ENCODE measurements at places on chromosomes 1 and 21.
A peak's percentile ranks its signal among the peaks of the same experiment; 100 is the strongest.

DNA sequence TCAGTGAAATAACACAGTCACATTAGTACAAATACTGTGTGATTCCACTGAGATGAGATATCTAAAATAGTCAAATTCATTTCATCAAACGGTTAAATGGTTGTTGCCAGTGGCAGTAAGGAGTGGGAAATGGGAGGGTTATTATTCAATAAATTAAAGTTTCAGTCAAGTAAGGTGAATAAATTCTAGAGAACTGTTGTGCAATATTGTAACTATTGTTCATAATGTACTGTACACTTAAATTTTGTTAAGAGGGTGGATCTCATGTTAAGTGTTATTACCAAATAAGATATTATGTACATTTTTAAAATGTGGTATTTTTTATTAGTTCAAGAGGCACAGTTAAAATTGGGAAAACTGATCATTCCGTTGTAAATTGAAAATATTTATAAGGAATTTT is 463.3 kb upstream of the BRINP3 start:
- no peak for DNase-seq

DNA sequence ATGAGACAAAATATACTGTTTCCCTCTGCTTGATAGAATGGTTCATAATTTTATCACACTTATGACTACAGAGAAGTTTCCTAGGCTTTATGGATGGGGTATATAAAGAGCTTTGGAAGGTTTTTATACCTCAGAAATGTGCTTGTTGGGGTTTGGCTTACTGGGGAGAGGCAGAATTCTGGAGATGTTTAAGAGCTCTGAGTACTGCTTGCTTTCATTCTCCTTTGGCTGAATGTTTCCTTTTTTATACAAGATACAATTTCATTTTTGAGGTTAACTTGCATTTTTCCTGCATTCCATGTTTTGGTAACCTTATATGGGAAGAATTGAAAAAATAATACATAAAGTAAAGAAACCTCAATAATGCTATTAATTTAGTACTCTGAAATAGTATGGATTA is 157.7 kb upstream of the COL11A1 start:
- no peak for DNase-seq

GRCh38 chr1:168340781-168341482 is 60.3 kb downstream of the TBX19 start:
- DNase-seq = no peak

- no peak for DNase-seq
Measured at GRCh38 chr1:238652346-238652968, 733.9 kb upstream of the CHRM3 start.

GRCh38 chr1:162919034-162919433 is 58.1 kb upstream of the CCDC190 start:
- DNase-seq = no peak

- peak; percentile 54 for DNase-seq
Measured at GRCh38 chr1:164726235-164726634, 167.3 kb downstream of the PBX1 start.

- DNase-seq = peak; percentile 69
Measured at GRCh38 chr1:89311757-89312156, 39.1 kb upstream of the GBP5 start.

GRCh38 chr21:40902299-40902698 is 55.3 kb upstream of the DSCAM start:
- no peak for DNase-seq

- no peak for DNase-seq
Measured at GRCh38 chr1:108089477-108089876, 110.7 kb downstream of the SLC25A24 start.

DNA sequence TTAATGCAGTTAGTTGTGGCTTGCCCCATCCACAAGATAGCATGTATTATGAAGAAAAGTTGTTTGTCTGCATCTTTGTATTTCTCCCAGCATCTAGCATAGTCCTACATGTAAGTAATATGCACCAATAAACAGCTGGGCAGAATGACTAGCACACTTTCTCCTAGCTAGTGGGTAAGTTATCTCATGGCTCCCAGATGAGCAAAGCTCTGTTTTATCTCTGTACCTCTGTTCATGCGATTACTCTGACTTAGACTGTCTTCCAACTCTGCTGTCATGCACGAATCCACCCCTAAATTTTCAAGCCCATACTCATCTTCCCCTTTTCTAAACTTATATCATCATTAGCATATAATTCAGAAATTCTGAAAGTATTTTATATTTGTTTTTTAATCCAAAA is 37.5 kb upstream of the KCTD3 start:
- no peak for DNase-seq

GRCh38 chr1:119133987-119134386 is 6.5 kb downstream of the WARS2 start:
- DNase-seq = peak; percentile 78

DNA sequence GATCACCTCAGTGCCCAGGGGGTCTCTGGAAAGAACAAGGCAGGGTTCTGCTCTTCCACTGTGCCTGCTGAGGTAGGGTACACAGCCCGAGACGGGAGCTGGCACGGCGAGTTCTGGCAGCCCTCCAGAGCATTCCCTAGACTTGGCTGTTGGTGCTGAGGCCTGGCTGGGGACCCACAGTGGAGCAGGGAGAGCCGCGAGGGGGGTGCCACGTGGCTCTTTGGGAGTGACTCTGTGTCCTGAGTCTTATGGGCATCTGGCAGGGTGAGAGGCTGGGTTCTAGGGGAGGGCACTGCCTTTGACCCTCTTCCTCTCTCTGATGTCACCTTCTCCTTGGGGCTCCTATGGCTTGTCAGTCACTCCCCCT is 336.4 kb downstream of the CAMTA1 start:
- DNase-seq = no peak

DNA sequence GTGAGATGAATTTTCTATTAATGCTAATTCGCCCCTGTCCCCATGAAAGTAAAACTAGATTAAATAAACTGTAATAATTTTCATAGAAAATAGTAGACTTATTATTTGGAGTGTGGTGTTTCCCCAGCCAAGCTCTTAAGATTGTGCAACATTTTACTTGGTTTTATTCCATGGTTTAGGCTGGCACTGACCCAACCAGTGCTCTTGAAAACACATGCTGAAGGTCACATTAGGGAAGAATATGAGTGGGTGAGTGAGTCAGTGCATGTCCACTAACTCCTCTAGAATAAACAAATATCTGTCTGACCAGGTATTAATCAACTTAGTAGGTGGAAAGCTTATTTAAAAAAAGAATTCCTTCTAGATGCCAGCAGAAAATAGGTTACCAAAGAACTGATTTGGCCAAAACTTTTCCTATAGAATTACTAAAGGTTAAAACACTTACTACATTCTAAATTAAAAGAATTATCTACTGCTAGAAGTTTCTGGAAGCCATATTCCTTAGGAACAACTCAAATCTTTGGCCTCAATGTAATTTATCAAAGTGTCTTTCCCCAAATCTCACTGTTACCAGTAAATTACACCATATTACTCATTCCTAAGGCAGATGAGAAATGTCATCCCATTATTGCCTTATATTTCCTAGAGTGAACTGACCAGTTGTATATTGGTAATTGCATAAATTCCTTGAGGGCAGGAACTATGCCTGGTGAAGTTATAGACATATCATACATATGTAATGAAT is 89.7 kb upstream of the RGS1 start:
- DNase-seq = peak; percentile 89

GRCh38 chr1:17799642-17800041 is 44.5 kb downstream of the ACTL8 start:
- DNase-seq = no peak

DNA sequence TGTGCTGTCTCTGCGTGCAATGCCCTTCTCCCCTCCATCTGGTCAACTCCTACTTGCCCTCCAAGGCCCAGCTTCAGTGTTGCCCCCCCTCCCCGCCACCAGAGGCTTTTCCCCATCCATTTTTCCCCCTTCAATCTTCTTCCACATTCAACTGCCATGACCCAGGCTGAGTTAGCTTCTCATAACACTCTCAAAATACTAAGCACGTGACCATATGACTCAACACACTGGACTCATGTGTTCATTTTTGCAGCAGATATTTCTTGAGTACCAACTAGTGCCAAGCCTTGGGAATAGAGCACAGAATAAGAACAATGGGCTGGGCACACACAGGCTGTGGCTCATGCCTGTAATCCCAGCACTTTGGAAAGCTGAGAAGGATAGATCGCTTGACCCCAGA is 132.1 kb downstream of the IGSF21 start:
- no peak for DNase-seq

DNA sequence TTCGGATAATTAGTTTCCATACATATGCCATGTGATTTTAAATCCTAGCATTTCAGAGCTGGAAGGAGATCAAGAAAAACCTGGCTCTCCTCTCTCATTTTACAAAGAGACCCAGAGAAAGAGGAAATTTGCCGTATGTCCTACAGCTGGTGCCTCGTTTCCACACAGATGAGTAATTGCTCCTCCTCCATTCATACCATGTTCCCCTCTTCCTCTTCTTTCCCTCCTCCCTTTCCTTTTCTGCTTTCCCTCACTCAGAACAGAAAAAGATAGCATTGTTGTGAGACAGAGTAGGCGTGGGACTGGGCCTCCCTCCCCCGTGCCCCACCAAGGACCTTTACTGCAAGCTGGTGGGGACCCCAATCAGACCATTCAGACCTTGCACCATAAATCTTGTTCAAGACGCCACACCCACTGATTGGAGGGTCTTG is 13.7 kb upstream of the SLC44A3 start:
- DNase-seq = no peak

- DNase-seq = peak; percentile 91
Measured at GRCh38 chr1:226697151-226697928, 41.7 kb downstream of the ITPKB start.

DNA sequence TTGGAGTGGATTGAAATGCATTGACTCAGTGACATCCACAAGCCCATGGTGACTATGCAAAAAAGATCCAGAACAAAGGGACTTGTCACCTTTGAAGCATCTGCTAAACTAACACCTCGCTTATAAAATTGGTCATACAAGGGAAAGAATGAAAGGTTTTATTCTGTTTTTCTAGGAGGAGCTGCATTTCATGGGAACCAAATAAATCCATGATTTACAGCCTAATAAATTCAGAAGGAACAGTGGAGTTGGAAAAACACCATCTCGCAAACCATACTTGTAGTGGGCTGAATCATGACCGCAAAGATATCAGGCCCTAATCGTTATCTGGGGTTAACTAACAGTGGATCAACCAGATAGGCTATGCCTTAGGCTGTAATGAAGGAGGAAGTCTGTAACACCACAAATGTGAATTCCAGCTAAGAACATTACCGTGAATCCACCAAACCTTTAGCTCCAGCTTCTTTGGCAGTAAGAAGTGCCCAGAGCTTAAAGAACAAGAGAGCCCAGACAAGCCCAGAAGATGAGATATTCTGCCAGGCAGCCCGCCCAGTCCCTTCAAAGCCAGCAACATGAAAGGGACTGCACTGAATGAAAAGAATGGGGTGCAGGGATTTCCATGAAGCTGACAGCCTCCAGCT is 27.4 kb downstream of the RSPH1 start:
- DNase-seq = peak; percentile 45

GRCh38 chr21:38454702-38455101 is 43.6 kb downstream of the ERG start:
- no peak for DNase-seq

DNA sequence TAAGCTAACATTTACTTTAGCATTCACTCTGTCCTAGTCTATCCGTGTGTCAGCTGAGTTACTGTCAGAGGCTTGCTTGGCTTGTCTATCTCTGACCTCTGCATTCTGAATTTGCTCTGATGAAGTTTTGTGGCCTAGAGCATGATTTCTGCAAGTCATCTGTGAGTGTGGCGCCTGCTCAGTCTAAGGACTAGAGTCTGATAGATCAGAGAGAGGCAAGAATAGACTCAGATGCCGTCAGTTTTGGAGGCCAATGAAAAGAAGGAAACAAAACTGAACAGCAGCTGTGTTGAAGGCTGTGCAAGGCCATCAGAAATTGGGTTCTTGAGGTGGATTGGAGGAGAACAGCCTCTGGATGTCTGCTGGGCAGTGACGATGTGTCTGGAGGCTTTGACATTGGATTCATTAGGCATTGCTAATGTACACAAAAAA is 573.1 kb downstream of the USP25 start:
- no peak for DNase-seq

- no peak for DNase-seq
Measured at GRCh38 chr1:214928574-214928973, 154.0 kb upstream of the KCNK2 start.

DNA sequence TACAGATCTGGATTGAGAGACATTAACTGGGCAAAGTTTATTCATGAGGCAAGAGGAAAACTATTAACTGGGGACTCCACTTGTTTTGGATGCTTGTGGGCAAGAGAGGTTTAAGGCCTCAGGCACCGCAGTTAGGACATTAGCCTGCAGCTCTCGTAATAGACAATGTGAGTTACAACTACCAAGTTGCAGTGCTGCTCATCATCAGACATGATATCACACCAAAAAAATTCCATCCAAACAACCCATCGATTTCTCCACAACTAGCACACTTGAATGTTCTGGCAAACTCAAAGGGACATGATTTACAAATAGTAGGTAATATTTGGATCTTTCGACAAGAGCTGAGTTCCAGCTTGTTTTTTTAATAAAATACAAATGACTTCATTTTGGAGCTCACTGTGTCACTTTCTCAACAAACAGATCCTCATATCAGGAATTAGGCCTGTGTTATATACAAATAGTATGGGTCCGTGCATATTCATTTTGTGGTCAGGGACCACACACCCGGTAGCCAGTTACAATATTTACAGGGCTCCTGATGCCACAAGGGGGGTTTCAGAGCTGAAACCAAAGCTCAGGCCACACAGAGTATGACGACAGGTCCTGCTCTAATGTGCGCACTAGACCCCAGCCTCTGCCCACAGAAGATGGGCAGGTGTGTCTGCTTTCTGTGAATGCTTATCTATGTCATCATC is 128.0 kb downstream of the TGFBR3 start:
- no peak for DNase-seq

DNA sequence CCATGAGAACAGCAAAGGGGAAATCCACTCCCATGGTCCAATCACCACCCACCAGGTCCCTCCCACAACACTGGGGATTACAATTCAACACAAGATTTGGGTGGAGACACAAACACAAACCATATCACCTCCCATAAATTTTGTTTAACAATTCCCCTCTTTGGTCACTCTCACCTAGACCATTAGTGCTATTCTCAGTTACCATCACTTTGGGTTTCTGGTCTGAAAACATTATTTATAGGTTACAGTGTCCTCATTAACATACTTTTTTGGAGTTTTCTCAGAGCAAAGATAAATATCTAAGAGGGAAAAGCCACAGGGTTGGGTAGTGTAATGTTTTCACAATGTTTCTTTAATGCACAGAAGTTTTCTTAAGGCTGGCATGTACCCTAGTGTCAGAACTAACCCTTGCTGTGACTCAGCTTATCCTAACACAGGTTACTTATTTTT is 47.7 kb upstream of the DNAH14 start:
- no peak for DNase-seq

GRCh38 chr1:22803833-22804232 is 93.2 kb downstream of the EPHB2 start:
- DNase-seq = peak; percentile 6

GRCh38 chr1:198935306-198935921 is 296.6 kb downstream of the PTPRC start:
- DNase-seq = peak; percentile 99

Data from kidney tubule cell (primary cell).